Activated naive CD4-positive, alpha-beta T cell (primary cell): ENCODE measurements at places on chromosomes 11 and 22.

- DNase-seq = no peak
Measured at GRCh38 chr11:33454264-33454663, 197.1 kb downstream of the HIPK3 start.

GRCh38 chr22:30381264-30381663, 5.9 kb downstream of the RNF215 start:
- no peak for DNase-seq

DNA sequence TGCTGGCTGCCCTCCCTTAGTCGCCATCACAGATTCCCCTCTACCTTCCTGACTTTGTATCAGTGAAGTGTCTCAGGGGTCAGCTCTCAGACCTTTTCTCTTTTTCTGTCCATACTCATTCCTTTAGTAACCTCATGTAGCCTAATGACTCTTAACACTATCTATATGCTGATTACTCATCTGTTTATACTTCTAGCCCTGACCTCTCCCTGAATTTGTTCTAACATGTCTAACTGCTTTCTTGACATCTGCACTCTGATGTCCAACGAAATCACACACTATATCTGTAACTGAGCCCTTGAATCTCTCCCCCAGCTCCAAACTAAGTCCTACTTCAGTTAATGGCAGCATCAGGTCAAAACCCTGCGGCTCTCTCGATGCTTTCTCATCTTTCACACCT, 135.8 kb upstream of the TIMP3 start:
- no peak for DNase-seq

DNA sequence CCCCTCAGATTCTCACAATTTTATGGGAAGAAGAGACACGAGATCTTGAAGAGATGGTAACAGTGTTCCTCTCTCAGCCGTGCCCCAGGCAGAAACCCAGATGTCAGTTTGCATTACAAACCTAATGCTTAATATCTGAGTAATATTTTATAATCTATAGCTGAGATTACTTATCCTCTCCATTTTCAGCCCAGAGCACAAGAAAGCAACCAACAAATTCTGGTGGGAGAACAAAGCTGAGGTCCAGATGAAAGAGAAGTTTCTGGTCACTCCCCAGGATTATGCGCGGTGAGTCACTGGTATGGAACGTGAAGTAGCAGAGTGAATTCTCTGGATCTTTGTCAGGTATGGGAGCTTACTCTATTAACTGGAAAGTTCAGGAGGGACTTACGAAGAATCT, 884 bp downstream of the CENATAC start:
- DNase-seq = no peak

DNA sequence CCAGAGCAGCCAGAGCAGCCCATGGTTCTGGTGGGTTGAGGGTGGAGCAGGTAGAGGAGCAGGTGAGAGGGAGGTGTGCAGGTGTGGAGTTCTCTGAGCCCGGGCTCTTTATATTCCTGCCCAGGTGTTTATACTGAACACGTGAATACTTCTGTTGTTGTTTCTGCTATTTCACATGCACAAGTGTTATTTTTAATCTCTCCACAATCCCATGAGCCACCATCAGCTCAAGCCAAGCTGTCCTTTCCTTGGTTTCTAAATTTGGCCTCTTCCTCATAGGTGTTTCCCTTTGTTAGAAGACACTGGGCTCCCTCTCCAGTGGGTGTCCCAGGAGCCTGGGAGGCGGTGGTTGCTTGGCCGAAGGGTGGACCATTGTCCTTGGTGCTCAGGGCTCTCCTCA, at the start of gene KRTAP5-3:
TSS of gene KRTAP5-3 (minus strand) at position 101 of the 400 bp plus-strand sequence. CDS start at position 23, 78 bp downstream.
- no peak for DNase-seq

DNA sequence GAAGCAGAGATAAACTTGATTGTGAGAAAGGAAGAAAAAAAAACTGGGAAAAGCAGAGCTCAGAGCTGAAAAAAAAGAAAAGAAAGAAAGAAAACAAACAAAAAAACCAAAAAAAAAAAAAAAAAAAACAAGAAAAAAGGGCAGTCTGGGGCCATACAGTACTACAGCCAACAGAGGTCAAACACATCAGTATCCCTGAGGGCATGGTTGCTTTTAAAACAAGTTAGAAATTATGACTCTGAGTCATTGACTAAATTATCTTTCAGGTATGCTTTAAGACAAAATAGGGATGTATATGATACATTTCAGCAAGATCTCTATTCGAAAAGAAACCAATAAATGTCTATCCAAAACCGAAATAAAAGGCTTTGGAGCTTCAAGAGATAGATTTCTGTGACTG, 37.1 kb upstream of the TLCD5 start:
- no peak for DNase-seq

DNA sequence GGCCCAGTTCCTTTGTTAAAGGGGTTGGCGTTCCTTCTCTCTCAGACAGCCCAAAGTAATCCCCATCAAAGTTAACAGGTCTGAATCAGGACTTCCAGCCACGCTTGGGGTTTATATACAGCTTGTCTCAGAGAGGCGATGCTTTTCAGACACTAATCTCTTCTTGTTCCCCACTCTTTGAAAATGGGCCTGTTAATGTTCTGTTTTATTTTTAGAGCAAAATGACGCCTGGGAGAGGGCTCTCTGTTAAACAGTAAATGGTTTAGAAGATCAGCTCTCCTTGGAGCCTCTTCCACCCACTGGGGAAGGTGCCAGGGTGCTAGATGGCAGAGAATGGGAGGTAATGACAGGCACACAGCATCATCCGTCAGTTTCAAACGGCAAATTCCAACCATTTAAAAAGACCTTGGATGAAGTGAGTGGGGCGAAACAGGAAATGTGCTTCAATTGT, 235.9 kb upstream of the NARS2 start:
- DNase-seq = no peak

DNA sequence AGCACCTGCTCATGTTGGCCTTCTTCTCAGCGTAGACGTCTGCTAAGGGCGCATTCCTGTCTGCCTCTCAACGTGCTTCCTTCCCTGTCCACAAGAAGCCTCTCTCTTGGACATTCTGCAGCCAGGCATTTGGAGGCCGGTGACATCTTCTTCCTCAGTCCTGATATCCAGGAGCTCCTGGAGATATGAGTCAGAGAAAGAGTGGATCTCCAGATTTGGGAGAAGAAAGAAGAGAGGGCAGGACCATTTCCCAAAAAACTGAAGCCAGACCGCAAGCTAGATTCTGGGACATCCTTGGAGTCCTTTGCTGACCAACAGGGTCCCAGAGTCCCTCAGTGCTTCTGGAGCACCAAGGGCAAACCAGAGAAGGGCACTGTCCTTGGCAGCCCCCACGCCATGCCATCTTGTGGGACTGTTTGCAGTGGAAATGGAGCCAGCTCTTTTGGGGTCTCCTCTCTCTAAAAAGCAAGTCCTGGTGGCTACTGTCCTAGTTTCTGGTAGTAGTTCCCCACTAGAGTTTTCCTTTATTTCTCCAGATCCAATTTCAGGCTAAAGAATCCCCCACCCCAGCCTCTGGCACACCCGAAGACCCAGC, 36.1 kb upstream of the SYT13 start:
- no peak for DNase-seq

GRCh38 chr11:44260081-44260480, 49.9 kb downstream of the ALX4 start:
- DNase-seq = no peak
